ENCODE measurements at places on chromosomes 3 and 15.
A peak's percentile ranks its signal among the peaks of the same experiment; 100 is the strongest.

DNA sequence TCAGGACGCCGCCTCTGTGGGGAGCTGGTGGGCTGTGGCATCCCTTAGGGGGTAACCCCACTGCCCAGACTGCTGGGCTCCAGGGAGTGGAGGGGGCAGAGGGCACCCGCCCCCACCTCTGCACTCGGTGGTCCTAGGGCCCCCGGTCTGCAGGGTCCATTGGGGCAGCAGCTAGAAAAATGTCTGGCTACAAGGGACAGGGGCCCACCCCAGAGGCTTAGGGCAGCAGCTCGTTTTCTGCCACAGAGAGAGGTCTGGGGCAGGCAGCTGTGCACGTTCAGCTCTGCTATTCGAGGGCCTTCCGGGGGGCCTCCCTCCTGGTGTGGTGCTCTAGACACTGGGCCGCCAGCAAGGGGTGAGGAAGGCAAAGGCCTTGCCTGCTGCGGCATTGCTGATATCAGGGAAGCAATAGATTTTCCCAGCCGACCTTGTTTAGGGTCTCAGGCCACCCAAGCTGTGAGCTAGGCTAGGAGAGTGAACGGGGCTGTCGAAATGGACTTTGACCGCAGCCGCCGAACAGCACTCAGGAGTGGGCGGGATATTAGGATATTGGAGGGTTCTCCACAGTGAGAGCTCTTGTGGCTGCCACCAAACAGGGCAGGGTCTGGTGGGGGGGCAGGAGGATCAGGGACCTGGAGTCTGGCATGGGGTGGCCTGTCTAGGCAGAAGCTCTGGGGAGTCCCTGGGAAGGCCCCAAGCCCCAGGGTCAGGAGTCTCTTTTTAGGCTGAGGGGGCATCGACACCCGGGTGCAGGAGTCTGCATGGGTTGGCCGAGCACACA is 61.4 kb upstream of the KLF13 start:
- DNase-seq, result no peak

DNA sequence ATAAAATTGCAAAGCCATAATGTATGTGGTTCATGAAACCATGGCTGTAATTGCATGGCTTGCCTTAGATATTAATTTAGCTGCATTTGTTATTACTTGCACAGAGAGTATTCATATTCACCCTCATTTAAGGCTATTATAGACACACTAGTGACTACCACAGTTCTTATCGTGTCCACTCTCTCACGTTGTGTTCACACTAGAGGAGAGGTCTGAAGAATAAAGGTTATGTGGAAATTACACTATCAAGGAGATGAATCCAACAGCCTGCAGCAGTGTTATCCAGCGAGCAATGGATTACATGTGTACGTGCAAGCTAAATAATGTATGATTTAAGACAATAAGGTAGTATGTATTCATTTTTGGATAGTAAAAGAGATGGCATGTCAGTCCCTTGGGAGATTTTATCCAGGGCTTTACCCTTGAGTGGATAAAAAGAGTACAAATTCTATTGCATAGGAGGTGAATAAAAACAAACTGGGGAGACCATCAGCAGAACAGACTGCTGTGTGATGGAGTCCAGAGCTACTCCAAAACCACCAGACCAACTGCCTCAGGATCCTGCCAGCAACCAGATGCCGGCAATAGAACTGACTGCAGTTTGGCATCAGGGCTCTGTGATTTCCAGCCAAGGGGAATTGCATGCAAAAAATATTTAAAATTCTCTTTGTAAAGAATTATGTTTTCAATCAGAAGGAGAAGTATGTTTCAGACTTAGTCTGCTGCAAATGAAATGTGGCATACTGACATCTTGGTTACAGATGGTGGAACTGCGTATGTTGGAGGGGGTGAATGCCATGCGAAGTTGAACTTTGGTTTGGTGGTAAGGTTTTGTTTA is 146.6 kb downstream of the RBMS3 start:
- no peak for DNase-seq

GRCh38 chr3:47523310-47524073 is 10.0 kb upstream of the ELP6 start:
- peak; percentile 23 for DNase-seq

DNA sequence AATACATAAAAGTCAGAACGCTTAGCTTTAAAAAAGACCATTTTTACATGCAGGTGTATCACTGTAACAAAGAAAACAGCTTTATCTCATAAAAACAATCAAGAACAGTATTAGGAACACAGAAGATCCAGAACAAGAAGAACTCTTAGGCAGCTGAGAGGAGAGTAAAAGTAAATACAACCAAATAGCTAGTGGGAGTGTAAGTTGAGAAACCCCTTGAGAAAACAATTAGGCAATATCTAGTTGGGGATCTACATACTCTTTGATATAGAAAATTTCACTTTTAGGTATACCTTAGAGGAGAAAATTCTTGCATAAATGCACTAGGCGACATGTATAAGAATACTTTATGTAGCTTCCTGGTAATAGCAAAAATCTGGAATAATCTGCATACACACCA is 7.5 kb downstream of the TMF1 start:
- no peak for DNase-seq

DNA sequence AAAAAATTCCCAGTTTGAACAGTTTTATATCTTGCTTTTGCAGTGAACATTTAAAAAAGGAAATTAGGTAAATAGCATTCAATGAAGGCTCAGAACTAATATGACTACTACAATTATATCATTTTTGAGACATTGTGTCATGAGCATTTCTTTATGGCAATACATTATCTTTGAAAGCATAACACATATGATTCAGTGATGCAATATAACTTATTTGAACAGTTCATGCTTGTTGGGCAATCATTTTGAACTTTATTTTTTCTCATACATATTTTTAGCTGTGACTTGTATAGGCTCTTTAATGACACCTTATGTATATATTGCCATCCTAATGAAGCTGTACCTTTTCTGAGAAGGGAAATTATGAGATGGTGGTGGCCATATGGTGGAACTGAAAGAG is 828.6 kb upstream of the NR2F2 start:
- DNase-seq, result no peak

DNA sequence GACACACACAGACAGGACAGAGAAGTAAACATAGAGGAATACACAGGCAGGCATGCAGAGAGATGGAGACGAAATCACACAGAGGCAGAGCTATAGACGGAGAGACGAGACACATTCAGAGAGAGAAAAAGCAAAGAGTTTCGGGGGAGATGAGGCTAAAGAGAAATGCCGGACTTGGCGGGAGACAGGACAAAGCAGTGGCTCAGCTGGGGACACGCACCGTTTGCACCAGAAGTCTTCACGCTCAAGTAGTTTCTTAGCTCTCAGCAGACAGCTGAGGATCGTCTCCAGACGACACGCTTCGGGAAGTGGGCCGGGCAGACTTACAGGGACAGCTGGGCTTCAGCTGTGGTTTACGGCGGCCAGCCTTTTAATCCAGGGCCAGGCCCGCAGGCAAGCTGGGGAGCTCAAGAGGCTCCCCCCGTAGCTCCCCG is 56.2 kb upstream of the DLG1 start:
- no peak for DNase-seq

DNA sequence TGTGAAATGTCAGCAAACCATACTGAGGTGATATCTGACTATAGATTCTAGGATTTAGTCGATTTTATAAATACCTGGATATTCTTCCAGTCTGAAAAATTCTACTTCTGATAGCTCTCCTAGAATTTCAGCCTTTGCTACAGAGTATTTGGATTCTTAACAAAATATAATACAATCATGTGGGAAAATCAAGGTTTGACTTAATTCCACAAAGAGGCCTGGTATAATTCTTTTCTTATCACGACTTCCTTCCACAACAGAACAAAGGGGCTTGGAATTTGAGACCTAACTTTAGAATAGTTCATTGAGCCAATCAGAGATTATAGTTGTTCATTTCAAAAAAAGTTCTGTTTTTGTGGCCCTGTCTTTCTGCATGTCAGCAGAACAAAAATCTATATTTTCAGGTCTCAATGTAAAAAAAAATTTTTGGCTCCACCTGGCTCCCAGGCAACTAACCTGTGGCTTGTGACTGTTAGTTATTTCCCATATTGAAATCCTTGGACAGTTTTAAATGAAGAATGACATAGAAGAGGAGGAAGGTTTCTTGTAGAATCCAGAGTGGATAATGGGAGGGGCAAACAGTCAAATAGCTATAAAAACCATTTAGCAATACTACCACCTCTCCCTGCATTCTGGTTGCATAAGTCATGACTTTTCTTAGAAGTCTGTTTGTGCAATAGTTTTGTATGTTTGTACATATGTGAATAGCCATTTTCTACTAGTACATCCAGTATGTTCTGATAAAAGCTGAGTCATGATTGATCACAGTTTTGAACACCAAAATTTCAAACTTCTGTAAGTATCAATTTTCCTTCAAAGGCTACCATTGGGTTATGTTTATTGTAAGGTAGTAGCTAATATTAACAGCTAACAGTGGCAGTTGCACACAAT is 4.0 kb downstream of the TM4SF1 start:
- peak; percentile 14 for DNase-seq

DNA sequence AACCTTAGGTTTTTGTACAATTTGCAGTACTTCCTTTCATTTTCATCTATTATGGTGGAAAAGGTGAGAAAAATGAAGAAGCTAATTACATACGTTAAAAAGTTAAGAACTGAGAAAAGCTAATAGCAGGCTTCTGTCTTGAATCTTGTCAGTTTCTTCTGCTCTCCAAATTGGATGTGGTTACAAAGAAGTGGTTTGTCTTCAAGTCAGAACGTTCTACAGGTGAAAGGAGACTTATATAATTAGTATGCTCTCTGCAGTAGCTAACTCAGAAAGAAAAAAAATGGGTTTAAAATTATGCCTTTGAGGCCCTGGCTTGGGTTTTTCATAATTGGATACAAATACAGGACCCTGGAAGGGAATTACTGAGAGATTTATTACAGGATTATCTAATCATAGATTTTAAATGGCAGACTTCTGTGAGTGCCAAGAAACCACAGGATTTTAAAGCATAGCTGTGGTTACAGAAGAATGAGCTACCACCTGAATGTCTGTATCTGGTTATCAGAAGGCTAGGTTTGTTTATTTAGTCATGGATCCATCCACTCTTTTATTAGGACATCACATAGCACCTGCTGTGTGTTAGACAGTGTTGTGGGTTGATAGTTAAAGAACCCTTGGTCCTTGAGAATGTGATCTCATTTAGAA is 528.1 kb upstream of the MCTP2 start:
- DNase-seq, result no peak

- DNase-seq, result peak; percentile 54
Observed at GRCh38 chr3:97821287-97821773, 481 bp upstream of the CRYBG3 start.

GRCh38 chr15:70039917-70040316 is 57.8 kb downstream of the TLE3 start:
- DNase-seq, result no peak

- DNase-seq, result peak; percentile 8
Observed at GRCh38 chr3:52925405-52926313, 28.3 kb upstream of the STIMATE start.

- no peak for DNase-seq
Observed at GRCh38 chr3:16183082-16183481, 8.6 kb downstream of the GALNT15 start.

DNA sequence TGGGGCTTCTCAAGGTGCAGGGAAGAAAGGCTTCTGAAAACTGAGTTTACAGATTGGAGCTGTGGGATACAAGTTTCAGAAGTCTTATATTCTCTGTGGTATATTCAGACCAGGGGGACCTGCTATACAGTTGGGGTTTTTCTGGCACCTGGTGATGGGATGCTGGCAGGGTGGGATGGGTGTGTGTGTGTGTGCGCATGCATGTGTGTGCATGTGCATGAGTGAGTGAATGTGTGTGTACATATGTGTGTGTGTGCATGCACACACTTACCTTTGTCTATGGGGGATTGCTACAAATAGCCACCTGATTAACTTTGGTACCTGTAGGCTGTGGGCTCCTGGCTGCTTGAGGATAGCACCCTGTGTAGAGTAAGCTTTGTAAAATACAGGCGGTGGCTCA is 131.4 kb downstream of the PDCD6IP start:
- no peak for DNase-seq

GRCh38 chr3:141914311-141914710 is 37.9 kb downstream of the ATP1B3 start:
- DNase-seq, result no peak

GRCh38 chr3:54476891-54477290 is 354.5 kb downstream of the CACNA2D3 start:
- DNase-seq, result no peak
